ENCODE measurements at places on chromosomes 3 and 15. TPM values are rescaled to one million over a fixed set of nuclear protein-coding genes. Genes with fewer than 3 reads are reported as not detected.

GRCh38 chr3:32066686-32067085, 39.7 kb upstream of the GPD1L start:
- H3K36me3 ChIP-seq: no peaks in the 10 kb centered on the region
- H3K4me3 ChIP-seq: no peak overlapping the region
- H3K4me1 ChIP-seq: peaks cover 2% of the 10 kb centered on the region

GRCh38 chr3:153448151-153448829, 286.3 kb downstream of the RAP2B start:
- H3K4me1 ChIP-seq: no peaks in the 10 kb centered on the region
- H3K36me3 ChIP-seq: no peaks in the 10 kb centered on the region
- no peak overlapping the region for H3K27ac ChIP-seq
- no peak for DNase-seq

DNA sequence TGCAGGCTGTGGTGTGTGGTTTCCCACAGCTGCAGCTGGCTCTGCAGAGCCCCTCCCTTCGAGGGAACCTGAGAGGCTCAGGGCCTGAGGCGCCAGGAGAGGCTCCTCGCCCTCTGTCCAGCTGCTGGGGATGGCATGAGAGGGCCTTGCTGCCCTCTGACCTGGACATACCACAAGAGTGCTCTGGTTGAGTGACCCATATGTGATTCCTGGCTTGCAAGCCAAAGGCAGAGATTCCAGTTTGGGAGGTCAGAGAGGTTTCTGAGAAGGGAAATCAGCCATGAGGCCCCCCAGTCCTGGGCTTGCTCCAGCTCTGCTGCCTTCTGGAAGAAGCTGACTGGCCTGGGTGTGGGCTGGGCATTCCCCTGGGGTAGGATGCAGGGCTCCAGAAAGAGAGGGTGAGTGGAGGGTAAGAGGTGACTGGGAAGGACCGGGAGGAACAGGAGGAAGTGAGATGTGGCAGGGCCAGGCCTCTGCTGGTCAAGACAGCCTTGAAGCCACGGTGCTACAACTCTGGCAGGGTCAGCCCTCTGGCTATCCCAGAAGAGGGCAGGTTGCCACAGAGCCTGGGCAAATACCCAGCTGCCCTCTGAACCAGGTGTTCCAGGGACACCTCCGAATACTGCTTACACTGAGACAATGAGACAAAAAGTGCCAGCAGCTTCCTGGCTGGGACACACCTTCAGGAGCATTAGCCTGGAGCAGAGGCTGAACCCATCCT, 16.0 kb upstream of the SRP14 start:
- H3K27ac ChIP-seq: peak overlapping the region; percentile 74
- H3K4me1 ChIP-seq: peaks cover 15% of the 10 kb centered on the region
- H3K4me3 ChIP-seq: no peak overlapping the region
- no peaks in the 10 kb centered on the region for H3K36me3 ChIP-seq
- no peaks in the 10 kb centered on the region for H3K27me3 ChIP-seq
- peak; percentile 72 for DNase-seq

DNA sequence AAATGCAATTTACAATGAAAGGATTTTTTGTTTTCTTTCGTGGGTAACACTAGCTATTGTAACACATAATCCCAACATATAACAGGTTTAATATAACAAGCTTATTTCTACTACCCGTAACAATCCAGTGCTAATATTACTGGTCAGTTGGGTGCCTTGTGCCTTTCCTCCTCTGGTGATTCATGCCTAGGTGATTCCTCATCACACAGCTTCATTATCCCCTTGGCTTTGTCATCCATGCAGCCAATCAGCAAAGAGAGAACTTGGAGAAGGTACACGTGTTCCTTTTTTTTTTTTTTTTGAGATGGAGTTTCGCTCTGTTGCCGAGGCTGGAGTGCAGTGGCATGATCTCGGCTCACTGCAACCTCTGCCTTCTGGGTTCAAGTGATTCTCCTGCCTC, 30.7 kb downstream of the CHST14 start:
- H3K4me1 ChIP-seq: no peaks in the 10 kb centered on the region
- no peak overlapping the region for H3K27ac ChIP-seq
- DNase-seq: no peak
- no peak overlapping the region for H3K4me3 ChIP-seq
- H3K27me3 ChIP-seq: peaks cover 27% of the 10 kb centered on the region

GRCh38 chr3:164095279-164095678, 983.0 kb downstream of the SI start:
- H3K27ac ChIP-seq: no peak overlapping the region
- DNase-seq: no peak
- H3K4me3 ChIP-seq: no peak overlapping the region
- H3K27me3 ChIP-seq: no peaks in the 10 kb centered on the region
- H3K4me1 ChIP-seq: no peaks in the 10 kb centered on the region

DNA sequence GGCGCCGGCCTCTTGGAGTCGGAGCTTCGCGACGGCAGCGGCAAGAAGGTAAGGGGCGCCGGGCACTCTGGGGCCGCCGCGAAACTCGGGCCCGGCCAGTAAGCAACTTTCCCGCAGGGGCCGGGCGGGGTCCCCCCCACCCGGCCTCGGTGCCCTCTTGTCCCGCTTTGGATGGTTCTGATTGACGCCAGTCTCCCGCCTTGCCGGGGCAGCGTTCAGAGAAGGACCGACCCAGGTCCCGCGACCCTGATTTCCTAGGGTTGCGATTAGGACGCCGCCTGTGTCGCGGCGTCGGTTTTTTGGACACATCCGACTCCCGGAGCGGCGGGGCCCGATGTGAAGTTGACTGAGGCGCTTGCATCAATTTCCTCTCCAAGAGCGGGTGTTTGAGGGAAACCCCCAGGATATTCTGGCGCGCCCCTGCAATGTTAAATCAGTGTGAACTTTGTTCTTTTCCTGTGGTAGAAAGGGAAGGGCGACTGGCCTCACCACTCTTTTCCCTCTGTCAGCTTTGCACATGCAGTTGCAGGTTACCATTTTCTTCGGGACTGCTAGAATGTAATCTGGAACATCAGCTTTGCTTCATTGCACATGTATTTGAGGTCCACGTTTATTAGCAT, 755 bp downstream of the PDE8A start:
- H3K36me3 ChIP-seq: no peaks in the 10 kb centered on the region
- H3K27me3 ChIP-seq: no peaks in the 10 kb centered on the region
- peaks cover 3% of the 10 kb centered on the region for H3K4me1 ChIP-seq

GRCh38 chr15:62953496-62954045, 89.0 kb upstream of the TPM1 start:
- no peaks in the 10 kb centered on the region for H3K4me1 ChIP-seq
- no peaks in the 10 kb centered on the region for H3K36me3 ChIP-seq
- no peak overlapping the region for H3K27ac ChIP-seq
- H3K4me3 ChIP-seq: no peak overlapping the region

- no peak overlapping the region for H3K4me3 ChIP-seq
- no peak for DNase-seq
- H3K4me1 ChIP-seq: peaks cover 3% of the 10 kb centered on the region
- H3K27me3 ChIP-seq: no peaks in the 10 kb centered on the region
- no peaks in the 10 kb centered on the region for H3K36me3 ChIP-seq
Observed at GRCh38 chr3:37506956-37507535, 332.7 kb upstream of the LRRFIP2 start.

DNA sequence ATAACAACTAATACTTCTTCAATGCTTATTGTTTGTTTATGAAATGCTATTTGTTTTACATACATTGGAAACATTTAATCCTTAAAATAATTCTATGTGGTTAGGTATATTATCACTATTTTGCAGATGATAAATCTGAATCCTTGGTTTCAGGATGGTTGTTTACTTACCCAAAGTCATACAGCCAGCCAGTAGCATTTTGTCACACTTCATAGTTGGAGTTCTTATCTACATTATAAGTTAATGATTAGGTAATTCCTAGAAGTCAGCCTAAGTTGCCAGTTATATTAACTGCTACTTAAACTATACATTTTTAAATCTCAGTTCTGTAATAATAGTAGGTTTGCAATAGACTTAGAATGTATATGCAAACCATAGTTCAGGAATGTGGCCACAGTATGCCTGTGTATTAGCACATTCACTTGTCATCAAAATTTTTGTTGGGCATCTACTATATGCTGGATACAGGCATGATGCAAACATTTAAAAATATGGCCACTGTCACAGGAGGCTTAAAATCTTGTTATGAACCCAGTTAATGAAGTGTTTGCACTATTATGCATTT, 187.9 kb downstream of the UBE2E2 start:
- H3K4me3 ChIP-seq: no peak overlapping the region
- H3K4me1 ChIP-seq: no peaks in the 10 kb centered on the region
- H3K27me3 ChIP-seq: no peaks in the 10 kb centered on the region
- H3K36me3 ChIP-seq: no peaks in the 10 kb centered on the region
- no peak overlapping the region for H3K27ac ChIP-seq

GRCh38 chr15:78353093-78353492, 12.9 kb downstream of the CRABP1 start:
- no peaks in the 10 kb centered on the region for H3K36me3 ChIP-seq
- no peak overlapping the region for H3K27ac ChIP-seq
- DNase-seq: no peak
- no peaks in the 10 kb centered on the region for H3K27me3 ChIP-seq
- H3K4me3 ChIP-seq: no peak overlapping the region

- no peak overlapping the region for H3K27ac ChIP-seq
- no peak overlapping the region for H3K4me3 ChIP-seq
- no peaks in the 10 kb centered on the region for H3K27me3 ChIP-seq
- no peaks in the 10 kb centered on the region for H3K4me1 ChIP-seq
Observed at GRCh38 chr15:100095541-100096247, 246.1 kb downstream of the ADAMTS17 start.

DNA sequence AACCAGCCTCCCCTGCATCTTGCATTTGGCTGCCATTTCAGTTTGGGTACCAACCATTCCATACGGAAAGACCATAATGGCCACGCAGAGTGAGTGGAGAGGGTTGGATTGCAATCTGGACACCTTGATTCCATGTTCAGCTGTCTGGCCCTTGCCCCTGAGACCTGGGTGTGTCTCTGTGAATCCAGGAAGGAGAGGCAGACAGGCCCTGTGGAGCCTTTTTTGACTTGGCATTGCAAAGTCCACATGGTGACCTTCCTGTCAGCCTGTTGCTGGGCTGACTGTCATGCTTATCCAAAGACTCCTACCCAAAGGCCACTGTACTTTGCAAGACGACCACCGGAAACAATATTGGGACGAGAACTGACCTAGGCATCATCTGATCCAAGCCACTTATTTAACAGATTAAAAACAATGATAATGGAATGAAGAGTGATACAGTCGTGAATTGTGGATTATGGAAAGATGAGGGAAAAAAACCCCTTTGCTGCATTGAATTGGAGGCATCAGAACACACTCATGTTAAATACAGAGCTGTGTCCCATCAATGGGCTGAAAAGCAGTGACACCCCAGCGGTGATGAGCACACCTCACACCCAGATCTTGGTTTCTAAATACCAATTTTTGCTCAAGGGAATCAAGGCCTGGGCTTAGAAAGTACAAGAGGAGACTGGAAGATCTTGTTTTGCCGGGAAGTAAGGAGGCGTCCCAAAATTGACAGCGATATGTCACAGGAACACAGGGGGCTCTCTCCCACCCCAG, 86.0 kb downstream of the LRRK1 start:
- H3K4me1 ChIP-seq: peaks cover 12% of the 10 kb centered on the region
- no peak overlapping the region for H3K4me3 ChIP-seq
- no peaks in the 10 kb centered on the region for H3K36me3 ChIP-seq
- no peaks in the 10 kb centered on the region for H3K27me3 ChIP-seq
- no peak overlapping the region for H3K27ac ChIP-seq

DNA sequence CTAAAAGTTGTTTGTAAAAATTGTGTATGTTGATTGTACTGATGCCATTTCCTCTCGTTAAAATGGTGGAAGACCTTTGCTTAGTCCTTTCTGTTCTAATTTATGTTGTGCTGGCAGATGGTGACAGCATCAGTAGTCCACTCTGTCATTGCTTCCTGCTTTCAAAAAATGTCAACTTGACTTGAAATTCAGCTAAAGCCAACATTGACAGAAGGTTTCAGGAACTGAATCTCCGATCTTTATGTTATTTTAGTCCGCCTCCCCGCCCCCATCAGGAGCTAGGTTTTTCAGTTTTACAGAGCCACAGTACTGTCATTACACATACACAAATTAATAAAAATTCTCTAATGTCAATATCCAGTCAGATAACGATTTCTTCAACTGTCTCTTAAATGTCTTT, 1.5 kb downstream of the CEP63 start:
- DNase-seq: no peak
- H3K27ac ChIP-seq: no peak overlapping the region
- peaks cover 33% of the 10 kb centered on the region for H3K4me1 ChIP-seq
- H3K36me3 ChIP-seq: peaks cover 3% of the 10 kb centered on the region

DNA sequence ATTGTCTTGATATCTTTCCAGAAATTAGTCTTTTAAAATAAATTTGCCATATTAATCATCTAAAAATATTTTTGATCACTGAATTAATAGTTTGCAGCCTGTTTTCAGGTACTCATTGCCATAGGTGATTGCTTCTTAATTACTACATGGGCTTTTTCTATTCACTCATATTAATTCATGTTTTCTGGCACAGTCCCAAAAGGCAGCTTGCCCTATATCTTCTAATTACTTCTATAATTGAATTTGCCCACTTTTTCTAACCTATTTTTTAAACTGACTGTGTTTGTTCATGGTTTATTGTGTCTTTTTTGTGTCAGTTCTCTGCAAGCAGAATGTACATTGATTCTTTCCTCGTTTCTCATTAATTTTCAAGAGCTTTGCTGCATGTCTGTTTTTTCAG, 85.7 kb upstream of the SOX2 start:
- H3K4me3 ChIP-seq: no peak overlapping the region
- H3K27ac ChIP-seq: no peak overlapping the region
- no peak for DNase-seq

SLC26A6 gene
- 162 TPM for total RNA-seq

MAN2A2 gene
- total RNA-seq: 109 TPM

SGO1 gene
- total RNA-seq: 0.79 TPM

RTP1 gene
- total RNA-seq: not detected
